ENCODE measurements at places on chromosomes 7 and 10.

GRCh38 chr10:74165530-74165901 is 14.5 kb downstream of the ADK start:
- no peak for DNase-seq

DNA sequence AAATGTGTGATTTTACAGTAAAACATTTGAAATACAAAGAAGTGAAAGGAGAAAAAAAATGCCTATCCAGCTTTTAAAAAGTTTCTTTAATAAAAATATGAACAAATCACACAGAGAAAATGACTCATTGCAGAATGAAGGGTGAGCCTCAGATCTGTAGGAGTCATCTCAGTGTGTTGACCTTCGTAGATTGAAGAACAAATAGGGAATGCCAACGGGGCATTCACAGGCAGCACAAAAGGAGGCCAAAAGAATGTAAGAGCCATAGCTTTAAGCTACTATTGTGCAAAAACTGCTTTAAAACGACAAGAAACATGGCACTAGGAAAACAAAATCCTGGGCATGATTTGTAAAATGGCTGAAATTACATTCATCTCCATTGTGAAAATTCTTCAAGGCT is 782.7 kb upstream of the CELF2 start:
- DNase-seq = no peak

- DNase-seq = no peak
Observed at GRCh38 chr7:1200045-1200444, 32.6 kb upstream of the UNCX start.

DNA sequence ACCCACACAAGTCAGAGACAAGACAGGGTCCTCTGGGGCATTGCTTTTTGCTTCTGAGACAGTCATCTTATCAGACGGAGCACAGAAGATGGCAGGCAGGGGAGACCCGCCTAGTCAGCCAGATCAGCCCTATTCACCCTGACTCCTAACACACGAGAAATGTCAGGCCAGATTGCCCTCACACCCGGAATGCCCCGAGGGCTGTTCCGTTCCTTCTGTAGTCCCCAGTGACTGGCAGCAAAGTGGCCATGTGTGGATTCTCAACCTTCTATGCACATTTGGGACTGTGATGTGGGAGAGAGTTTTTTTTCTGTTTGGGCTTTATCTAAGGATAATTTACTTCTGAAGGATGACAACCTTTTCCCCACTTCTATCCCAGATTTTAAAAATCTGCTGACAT is 35.5 kb upstream of the TBX20 start:
- DNase-seq = no peak

- DNase-seq = no peak
Observed at GRCh38 chr7:137934176-137934826, 67.6 kb downstream of the CREB3L2 start.

GRCh38 chr7:133349101-133349500 is 96.2 kb downstream of the EXOC4 start:
- no peak for DNase-seq

DNA sequence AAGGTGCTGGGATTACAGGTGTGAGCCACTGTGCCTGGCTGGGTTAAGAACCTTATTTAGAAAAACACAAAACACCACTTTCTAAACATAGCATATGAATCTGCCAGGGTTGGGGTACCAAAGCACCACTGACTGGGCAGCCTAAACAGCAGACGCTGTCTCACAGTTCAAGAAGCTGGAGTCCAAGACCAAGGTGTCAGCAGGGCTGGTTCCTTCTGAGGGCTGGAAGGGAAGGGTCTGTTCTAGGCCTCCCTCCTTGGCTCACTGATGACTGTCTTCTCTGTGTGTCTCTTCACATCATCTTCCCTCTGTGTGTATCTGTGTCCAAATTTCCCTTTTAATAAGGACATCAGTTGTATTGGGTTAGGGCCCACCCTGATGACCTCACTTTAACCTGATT is 49.6 kb downstream of the HIPK2 start:
- no peak for DNase-seq

DNA sequence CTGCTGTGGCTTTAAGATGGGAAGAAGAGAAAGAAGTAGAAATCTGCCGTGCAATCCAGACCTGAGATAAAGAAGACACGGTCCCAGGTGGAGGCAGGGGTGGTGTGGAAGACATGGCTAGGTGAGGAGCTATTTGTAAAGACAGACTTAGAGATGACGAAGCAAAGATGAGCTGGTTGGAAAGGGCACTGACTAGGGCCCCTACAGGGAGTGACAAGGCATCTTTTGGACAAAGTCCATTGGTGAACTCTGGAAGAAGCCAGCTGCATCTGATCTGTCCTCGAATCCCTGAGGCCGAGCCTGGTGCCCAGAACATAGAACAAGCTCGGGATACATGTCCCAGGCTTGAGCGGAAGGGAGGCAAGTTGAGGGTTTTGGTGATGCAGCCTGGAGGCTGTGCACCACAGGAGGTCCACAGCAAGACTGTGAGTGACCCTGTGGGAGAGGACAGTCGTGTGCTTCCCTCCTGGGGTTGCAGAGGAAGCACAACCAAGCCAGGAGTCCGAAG is 191.2 kb downstream of the ADAM12 start:
- no peak for DNase-seq

DNA sequence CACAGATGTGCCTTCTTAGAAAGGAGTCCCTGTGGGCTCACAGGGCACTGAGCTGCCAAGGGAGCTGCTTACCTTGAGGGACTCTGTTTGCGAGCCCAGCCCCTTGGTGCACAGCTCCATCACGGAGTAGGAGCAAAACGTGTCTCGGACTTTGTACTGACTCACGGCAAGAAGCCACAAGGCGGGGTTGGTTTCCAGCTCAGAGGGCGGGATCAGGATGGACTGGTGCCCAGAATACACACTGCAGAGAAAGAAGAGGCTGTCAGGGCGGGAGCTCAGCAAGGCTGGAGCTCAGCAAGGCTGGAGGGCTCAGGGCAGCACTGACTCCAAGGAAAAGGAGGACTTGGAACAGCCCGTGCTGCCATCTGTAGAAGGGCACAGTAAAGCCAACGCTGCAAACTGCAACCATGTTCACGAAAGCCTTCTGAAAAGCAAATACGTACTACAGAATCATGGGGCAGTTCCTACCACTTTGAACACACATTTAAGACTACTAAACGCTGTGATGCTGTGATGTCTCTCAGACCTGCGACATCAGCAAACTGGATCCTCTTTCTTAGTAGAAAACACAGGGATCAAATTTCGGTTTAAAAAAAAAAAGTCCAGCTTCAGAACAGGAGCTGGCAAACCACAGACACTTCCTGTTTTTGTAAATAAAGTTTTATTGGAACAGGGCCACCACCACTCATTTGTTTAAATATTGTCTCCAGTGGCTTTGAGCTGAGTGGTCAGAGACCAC is 194.3 kb downstream of the ZMYND11 start:
- peak; percentile 43 for DNase-seq

DNA sequence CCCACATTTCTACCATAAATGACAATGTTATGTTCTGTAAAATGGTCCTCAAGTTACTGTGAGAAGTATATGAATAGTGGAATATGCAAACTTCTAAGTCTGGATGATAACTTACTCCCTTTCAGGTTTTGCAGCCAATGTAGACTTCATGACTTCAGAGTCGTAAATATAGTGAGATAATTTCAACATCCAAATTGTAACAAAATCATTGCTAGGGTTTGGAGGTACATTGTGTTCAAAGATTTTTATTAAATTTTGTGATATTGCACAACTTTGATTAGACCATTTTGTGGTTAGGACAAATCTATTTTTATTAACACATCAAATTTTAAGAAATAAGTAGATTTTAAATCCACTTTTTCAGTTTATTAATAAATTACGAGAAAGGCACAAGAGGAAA is 270.3 kb downstream of the RNLS start:
- no peak for DNase-seq

- DNase-seq = no peak
Observed at GRCh38 chr10:4693967-4694366, 132.0 kb upstream of the AKR1E2 start.

GRCh38 chr10:70391654-70392053 is 9.2 kb upstream of the LRRC20 start:
- DNase-seq = no peak

GRCh38 chr7:125326666-125327255 is 397.1 kb upstream of the POT1 start:
- no peak for DNase-seq

GRCh38 chr7:151821806-151822540 is 54.9 kb downstream of the PRKAG2 start:
- DNase-seq = no peak

DNA sequence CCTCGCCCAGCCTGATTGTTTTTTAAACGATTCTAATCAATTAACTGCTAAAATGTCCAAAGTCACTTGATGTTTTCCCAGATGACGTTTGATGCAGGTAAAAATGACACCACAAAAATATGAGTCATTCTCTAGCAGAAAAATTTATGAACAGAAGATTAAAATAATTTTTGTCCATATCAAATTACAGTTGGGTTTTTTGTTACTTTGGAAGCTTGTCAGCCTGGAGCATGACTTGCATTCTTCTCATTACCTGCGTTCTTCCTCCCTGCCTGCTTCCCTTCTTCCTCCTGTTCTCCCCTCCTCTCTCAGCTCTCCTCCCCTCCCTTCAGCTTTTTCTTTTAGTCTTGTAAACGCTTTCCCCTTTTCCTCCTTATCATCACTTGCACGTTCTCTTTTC is 18.7 kb downstream of the IL15RA start:
- DNase-seq = no peak

GRCh38 chr10:43944381-43945093 is 295.9 kb upstream of the ZNF32 start:
- DNase-seq = no peak

DNA sequence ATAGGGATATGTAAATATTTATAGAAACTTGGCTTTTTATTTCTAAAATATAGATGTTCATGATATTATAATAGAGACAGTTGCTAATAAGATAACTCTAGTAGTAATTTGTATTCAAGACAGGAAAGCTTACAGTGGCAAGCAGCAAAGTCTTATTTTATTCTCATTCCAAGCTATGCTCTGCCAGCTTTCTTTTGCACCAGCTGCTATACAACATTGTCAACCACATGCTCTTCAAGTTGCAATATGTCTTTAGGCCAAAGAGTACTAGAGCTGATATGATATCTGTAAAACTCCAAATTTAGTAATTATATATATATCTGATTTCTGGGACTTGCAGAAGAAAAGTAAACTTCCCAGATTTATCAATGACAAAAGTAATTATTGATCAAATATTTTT is 350.1 kb downstream of the HGF start:
- no peak for DNase-seq
